Kidney capillary endothelial cell (primary cell): ENCODE measurements at places on chromosomes 3 and 15.

DNA sequence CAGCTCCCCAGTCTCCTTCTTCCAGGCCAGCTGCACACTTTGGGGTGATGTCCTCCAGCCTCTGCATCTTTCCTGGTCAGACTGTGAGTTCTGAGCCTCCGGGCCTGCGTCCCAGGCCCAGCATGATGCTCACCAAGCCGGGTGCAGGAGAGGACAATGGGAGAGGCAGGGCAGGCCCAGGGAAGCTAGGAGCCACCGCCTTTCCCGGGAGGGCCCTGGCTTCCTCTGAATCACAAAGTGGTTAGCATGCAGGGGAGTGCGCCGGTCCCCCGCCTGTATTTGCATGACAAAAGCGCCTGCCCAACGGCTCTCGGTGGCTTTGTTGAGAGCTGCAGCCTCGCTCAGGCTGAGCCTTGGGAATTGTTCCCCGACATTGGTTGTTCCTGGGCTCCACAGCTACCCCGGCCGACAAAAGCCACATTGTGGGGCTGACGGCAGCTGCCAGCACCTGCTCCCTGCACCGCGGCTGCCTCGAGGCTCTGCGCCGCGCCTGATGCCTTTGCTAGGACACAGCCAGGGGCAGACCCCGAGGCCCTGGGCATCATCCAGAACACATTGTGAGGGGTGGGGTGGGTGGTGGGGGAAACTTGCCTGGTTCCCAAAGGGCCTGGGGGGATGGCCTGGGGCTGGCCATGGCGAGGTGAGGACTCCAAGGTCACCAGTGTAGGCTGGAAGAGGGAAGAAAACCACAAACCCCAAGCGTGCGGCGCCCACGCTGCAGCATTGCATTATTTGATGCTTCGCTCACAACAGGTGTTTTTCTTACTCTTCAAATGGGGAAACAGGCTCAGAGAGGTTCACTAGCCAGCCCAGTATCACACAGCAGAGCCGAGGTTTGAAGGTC is 20.0 kb upstream of the KLF13 start:
- peak; percentile 35 for DNase-seq

DNA sequence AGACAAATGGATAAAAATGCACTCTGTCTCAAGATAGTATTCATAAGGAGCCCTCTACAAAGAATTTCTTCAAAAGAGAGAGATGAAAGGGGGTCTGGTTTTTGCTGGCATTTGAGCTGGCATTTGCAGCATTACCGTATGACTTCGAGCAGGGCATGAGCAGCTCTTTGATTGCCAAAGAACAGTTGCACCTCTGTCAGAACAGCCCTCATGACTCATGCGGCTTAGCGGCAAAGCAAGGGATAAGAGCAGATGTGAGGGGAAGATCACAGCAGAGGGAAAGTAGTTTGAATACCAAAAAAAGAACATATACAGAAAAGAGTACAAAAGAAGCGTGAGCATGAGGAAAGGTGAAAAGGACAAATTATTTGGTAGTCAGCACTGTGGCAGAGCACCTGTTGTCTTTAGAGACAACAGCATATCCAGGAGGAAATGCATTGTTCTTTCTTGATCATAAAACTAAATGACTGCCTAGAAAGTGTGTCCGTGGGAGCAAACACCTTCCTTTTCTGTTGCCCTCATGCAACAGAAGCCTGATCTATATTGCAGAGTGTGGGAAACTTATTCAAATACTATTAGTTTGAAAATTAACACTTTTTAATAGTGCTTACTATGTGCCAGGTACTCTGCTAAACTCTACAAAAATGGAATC is 80.5 kb upstream of the SLC24A5 start:
- no peak for DNase-seq

GRCh38 chr3:112973325-112974177 is 1.4 kb downstream of the CD200R1 start:
- no peak for DNase-seq

DNA sequence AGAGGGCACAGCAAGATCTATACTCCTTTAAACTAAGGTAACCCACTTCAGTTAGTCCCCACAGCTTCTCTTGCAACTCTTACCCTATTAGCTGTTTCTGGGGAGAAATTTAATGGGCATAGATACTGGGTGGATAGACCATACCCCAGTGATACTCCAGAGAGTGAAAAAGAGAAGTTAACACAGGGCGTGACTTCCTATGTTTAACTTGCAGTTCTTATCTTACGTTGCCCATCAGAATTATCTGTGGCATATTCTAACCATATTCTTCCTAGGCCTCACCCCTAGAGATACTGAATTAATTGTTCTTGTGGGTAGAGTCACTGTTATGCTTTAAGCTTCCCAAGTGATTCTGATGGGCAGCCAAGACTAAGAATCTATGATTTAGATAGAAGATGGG is 485.4 kb upstream of the TPRG1 start:
- no peak for DNase-seq

DNA sequence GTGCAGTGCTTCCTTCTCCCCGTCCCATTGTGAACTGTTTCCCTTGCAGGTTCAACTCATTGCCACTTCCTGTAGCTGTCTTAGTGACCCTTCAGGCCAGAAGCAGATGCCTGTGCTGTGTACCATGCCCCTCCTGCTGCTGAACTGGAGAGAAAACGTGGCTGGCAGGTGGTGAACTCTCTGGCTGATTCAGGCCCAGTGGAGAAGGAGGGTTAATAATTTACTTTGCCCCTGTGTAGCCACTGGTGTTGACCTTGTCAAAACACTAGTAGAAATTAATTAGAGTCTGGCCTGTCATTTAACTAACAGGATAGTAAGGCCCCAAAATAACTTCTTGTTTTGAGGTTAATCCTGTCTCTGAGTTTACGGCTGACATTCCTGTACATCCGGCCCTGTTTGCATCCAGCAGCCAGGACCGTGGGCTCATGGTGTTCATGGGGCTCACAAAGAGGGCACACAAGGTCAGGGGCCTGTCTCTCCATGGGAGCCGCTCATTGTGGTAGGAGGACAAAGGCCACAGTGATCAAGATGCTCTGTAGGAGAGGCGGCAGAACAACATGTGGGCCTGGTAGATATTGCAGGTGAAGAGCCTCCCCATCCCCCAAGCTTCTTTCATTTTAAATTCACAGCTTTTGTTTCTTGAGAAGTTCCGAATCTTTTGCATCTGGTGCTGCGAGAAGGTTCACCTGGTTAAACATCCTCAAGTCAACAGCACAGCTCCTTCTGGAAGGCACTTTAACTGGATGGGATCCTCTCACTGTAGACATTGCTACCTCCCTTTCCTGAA is 101.6 kb downstream of the CGNL1 start:
- DNase-seq: no peak

DNA sequence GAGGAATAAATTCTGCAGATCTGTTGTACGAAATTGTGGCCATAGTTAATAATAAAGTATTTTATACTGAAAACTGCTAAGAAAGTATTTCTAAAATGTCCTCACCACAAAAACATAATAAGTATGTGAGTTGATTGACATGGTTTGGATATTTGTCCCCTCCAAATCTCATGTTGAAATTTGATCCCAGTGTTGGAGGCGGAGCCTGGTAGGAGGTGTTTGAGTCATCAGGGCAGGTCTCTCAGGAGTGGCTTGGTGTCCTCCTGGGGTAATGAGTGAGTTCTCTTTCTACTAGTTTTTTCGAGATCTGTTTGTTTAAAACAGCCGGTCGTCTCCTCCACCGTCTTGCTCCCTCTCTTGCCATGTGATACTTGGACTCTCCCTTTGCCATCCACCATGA is 424.1 kb upstream of the KCNMB2 start:
- DNase-seq: no peak

DNA sequence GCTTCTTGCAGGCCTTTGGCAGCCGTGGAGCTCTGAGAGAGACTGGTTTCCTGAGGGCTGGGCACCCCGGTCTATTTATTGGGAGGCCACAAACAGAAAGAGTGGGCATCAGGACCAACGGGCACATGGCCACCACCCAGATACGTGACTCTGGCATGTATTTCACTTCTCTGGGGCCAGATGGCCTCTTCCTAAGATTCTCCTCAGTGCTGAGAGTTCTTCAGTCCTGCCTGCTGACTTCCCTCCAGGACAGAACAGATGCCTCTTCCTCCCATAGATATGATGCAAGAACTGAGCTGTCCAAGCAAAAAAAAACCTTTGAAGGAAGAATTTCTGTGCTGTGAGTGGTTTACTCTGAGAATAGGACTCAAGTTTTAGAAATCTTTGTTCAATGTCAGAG is 107.7 kb downstream of the IGF2BP2 start:
- DNase-seq: no peak

DNA sequence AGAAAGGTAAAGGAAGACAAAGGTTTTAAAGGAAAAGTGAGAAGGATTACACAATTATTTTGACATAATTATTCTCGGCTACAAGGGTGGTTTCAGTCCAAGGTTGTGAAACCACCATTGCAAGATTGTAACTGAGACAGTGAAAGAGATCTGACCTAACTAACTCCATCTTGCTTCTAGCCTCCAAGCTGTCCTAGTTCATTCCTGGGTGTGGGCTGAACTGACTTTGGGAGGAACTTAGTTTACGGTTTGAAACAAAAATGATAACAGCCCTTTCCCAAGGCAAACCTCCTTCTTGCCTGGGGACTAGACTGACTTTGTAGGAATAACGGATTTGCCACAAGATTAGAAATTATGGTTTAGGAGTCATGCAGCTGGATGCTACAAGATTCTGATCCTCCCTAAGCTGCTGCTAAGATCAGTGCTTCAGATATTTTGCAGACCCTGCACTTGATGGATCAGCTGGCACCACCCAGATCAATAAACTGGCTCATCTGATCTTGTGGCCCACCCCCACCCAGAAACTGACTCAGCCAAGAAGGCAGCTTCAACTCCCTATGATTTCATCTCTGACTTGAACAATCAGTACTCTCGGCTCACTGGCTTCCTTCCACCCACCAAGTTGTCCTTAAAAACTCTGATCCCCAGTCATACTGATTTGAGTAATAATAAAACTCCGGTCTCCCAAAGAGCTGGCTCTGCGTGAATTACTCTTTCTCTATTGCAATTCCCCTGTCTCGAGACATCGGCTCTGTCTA is 57.7 kb upstream of the AADACL2 start:
- DNase-seq: no peak

DNA sequence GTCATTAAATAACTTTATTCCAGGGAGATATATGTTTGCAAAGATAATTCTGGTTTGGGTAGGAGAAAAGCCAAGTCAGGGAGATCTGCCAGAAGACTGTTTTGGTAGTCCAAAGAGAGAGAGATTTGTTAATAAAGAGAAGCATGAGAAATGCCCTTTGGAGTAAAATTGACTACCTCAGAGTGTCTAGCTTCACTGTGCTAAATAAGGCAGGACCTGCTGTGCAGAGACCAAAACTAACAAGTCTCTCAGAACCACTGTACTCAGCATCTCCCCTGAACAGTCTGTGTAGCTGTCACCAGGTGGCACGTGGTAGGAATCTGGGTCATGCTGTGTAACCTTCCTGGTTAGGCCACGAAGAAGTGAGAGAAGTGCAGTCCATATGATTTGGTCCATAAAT is 31.6 kb upstream of the SLC35G2 start:
- no peak for DNase-seq

GRCh38 chr3:62870321-62870720 is 4.9 kb downstream of the CADPS start:
- DNase-seq: peak; percentile 13

GRCh38 chr3:107392549-107393165 is 15.4 kb downstream of the CCDC54 start:
- no peak for DNase-seq

DNA sequence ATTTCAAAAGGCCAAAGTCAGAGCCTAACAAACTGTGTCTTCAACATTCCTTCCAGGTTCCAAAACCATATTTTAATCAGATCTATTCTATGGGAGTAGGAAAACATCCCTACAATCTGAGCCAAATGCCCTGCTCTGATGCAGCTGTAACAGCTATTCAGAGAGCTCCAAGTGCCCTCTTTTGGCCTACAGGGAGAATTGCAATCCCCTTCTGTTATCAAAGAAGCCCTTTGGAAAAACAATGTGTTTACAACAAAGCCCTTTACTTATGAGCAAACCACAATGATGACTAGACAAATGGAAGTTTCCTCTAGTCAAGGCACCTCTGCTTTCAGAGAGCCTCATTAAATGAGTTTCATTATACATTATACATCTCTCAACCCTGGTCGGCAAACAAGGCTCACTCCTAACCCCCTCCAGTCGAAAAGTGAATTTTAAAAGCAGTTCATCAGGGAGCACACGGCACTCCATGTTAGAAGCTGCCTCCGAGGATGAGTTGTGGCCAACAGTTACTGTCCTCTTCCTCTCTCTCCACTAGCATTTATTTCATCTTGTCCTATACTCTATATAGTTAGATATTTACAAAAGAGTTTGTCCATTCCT is 42.6 kb upstream of the TMCO5A start:
- peak; percentile 75 for DNase-seq

DNA sequence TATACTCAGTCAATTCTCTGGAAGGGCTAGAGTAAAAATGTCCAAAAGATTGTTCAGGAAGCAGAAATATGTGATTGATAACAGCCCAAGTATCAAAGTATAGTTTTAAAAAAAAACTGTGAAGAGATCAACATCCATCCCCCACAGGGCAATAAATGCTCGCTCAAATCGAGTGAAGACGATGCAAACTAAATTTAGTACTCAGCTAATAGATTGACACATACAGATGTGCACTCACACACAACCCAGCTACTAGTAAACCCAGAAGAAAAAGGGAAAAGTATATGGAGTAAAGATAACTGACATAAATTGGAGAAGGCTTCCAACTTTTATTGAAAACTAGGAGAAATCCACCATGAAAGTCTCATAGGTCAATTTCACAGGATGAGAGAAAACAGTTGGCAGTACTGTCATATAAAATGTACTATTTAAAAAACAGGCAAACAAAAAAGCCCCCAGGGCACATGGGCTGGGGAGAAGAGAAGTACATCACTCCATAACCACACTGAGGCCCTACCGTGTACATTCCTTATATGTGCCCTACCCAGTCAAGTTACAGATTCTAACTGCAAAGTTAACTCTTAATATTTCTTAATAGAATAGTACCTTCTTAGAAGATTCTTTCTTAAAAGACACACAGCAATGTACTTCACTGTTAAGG is 125.7 kb downstream of the TBL1XR1 start:
- no peak for DNase-seq

DNA sequence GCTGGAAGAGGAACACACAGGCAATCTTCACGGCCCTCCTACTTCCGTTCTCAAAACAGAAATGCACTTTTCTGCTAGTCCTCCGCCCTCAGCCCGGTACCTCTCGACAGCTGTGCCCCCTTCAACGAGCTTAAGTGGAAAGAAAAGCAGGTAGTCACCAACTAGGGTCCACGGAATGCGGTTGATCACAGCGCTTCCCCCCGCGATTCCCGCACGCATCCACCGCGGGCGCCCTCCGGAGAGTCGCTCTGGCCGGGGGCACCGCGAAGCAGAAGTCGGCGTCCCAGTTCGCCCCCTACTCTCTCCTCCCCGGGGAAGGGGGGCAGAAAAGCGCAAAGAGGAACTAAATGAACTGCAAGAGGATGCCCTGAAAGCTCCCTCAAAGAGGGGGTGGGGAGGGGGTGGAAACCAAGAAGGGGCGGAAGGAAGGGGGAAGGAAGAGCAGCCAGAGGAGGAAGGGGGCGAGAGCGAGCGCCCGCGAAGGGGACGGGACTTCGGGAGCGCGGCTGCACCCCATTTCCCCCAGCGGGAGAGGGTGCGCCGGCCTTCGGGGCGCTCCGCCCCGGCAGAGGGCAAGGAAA is 738 bp downstream of the ACAP2 start:
- DNase-seq: no peak
